ENCODE measurements at places on chromosomes 7 and 10.

GRCh38 chr10:60456053-60456452 lies 66.4 kb upstream of the ANK3 start:
- no peak for DNase-seq

- peak; percentile 8 for DNase-seq
Measured at GRCh38 chr10:60732807-60733516, 45.3 kb upstream of the CDK1 start.

DNA sequence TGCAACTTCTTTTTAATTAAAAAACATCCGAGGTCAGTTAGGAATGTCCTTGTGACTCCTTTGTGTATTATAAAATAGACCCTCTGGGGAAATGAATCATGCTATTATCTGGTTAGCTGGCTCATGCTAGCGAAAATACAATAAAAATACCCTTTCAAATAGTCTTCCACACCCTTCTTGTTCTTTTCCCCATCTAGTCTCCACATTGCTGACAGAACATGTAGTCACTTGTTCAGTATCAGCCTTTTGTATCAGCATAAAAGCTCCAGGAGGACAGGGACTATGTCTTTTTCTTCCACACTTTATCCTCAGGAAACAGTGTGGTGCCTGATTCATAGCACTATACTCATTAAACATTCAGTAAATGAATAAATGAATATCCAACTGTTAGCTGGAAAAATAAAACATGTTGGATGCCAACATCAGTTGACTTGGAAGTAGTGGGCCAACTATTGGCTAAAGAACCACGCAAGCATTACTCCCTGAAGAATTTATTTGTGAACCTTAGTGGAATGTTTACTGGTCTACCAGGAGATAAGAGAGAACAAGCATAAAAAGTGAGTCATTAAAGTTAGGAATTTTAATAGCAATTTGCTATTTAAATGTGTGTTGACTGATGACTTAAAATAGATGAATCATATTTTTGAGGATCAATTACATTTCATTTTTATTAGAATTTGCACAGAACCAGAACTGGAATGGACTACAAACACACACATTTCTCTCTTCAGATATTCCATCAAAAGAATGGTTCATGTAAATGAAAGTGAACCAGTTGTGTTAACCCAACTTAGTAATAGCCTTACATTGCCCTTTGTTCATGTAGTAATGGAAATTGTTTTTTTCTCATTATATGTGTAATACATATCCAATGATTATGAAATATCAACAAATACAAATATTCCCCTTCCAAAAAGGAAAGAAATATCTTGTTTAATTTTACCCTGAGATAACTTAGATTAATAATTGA lies 129.6 kb downstream of the DKK1 start:
- peak; percentile 63 for DNase-seq

- DNase-seq: peak; percentile 51
Measured at GRCh38 chr10:31816318-31816717, 112.3 kb downstream of the ARHGAP12 start.

DNA sequence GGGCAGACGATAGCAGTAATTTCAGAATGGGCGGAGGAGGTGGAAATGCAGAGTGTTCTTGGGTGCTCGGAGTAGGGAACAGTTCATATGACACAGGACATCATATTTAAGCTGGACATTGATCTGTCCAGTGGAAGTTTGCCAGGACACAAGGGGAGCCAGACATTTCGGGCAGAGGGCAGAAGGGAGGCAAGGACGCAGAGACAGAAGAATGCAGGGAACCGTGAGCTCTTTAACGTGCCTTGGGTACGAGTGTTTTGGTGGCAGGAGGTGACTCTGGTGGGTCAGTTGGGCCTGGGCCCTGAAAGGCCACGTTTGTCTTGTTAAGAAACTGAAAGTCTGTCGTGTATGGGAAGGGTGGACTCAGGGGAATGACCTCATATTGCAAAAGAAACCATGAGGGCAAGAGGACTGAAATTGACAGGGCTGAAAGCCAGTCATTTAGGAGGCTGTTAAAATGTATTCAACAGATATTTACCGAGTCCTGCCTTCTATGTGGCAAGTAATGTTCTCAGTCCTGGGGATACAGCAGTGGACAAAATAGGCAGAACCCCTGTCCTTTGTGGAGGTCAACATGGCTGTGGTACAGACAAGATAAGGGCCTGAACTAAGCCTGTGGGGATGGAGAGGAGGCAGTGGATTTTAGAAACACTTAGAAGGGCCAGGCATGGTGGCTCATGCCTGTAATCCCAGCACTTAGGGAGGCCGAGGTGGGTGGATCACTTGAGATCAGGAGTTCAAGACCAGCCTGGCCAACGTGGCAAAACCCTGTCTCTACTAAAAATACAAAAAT lies 2.2 kb downstream of the OPTN start:
- DNase-seq: no peak

DNA sequence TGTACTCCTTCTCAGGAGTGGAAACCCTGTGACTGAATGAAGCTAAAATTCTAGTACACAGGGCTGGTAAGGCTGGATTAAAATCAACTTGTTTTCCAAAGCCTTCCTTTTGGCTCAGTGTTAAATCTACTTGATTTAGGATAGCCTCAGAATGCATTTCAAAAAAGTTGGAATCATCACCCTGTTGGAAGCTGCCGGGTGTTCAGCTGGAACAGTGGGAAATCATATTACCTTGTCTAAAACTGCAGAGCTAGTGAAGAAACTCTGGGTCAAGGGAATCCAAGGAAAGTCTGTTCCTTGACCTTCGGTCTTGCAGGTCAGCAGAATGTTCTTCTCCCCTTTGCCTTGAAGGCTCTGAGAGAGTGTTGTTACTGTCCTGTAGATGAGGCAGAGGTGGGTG lies 252.1 kb upstream of the INHBA start:
- DNase-seq: no peak

- no peak for DNase-seq
Measured at GRCh38 chr10:130427216-130427722, 291.1 kb downstream of the GLRX3 start.

DNA sequence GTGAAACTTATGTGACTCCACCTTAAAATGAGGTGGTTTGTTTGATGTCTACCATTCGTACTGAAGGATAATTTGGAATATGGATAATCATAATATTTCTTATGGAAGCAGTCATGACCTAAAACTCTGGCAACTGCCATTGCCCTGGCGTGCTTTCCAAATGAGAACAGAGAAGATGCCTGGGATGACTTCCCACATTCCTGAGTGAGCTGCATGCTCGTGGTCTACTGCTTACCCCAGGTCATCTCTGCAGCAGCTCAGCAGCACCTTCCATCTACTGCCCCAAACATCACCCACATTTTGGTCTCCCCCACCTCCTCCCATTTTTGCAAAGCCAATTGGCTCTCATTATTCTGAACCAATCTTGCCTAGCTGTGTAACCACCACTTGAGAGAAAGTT lies 40.1 kb downstream of the LYZL1 start:
- DNase-seq: peak; percentile 93

DNA sequence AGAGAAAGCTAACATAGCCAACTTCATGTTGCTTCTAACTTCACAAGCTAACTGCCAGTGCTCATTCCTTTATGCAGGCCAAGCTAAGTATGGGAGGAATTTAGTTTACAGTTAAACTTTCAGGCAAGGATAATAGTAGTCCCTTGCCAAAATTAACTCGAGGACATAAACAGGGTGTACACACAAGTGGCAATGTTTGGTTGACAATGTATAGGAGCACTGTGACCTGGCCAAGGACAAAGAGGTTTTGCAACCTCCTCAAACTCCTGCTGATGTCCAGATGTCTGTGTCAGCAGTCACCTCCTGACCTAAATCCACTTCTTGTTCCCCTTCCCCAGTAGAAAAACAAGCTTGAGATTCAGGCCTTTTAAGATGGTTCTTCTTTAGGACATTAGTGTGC lies 494.6 kb upstream of the KLF6 start:
- DNase-seq: no peak

DNA sequence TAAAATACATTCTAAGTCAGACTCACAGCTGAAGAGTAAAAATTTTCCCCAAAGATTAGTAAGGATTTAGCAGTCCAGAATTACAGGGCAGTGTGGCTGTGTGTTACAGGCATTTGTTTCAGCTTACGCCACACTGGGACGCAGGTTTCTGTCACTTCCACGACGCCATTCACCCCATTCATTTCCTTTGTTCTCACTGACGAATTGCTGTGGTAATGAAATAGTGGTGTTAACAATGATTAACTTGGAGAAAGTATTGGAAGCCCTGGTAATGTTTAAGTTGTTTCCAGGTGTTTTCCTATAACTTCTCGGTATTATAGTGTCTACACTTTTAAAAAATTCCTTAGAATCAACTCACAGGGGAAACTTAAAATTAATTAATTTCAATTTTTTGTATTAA lies 370.9 kb downstream of the SH2D4B start:
- no peak for DNase-seq

GRCh38 chr10:19911886-19912285 lies 95.7 kb downstream of the PLXDC2 start:
- DNase-seq: no peak

GRCh38 chr7:2112261-2113198 lies 120.2 kb downstream of the MAD1L1 start:
- no peak for DNase-seq

- no peak for DNase-seq
Measured at GRCh38 chr10:620971-621370, 68.5 kb downstream of the DIP2C start.

DNA sequence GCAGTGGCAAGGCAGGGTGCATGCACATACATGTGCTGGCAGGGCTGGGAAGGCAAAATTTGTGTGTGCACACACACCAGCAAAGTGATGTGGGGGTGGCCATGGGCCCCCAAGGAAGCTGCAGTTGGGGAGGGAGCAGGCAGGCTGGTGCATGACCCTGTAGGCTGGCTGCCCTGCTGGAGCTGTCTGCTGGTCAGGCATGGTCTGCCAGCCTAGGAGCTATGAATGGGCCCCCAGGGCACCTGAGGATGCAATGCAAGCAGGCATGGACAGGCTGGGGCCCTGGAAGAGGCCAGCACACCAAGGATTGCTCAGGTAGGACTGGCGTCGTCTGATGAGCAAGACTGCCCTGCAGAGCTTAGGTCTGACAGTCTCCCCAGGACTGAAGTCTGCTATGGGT lies 18.2 kb upstream of the PPP1R3A start:
- no peak for DNase-seq

- no peak for DNase-seq
Measured at GRCh38 chr7:12730523-12730922, 43.1 kb downstream of the ARL4A start.

DNA sequence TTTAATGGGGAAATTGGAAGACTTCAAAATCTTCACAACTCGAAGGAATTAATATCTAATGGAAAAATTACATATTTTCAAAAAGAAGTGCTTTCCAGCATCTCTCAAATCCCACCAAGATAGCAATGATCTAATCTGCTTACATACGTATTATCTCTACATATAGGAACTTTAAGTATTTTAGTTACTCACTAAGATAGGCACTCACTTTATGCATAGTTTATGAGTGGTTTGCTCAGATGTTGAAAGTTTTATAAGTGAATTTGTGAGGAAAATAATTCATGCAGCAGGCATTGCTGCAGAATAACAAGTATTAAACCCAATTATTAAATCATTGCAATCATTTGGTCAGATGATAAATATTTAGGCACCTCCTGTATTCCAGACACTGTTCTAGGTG lies 2.3 kb upstream of the CYTH3 start:
- no peak for DNase-seq

- DNase-seq: no peak
Measured at GRCh38 chr7:136034132-136034531, 57.0 kb upstream of the MTPN start.

DNA sequence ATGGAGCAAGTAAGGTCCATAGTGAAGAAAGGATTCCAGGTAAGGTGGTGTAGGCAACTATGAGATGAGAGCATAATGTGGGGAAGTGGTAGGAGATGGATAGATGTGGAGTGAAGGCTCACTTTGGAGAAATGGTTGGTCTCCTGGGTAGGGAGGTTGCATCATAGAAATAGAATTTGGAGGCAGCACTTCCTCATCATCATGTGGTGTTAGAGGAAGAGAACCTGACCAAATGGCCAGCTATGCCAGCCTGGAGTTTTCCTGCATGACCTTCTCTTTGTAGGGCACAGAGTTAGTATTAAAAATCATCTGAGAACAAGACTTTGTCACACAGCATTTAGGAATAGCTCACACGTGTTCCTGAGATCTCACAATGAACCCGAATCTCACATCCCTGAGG lies 126.7 kb upstream of the CXCL12 start:
- no peak for DNase-seq

- DNase-seq: no peak
Measured at GRCh38 chr7:140350056-140350455, 48.3 kb downstream of the SLC37A3 start.

GRCh38 chr7:22082553-22082885 lies 136.8 kb upstream of the CDCA7L start:
- no peak for DNase-seq

- DNase-seq: no peak
Measured at GRCh38 chr10:17838080-17838648, 29.0 kb downstream of the MRC1 start.

DNA sequence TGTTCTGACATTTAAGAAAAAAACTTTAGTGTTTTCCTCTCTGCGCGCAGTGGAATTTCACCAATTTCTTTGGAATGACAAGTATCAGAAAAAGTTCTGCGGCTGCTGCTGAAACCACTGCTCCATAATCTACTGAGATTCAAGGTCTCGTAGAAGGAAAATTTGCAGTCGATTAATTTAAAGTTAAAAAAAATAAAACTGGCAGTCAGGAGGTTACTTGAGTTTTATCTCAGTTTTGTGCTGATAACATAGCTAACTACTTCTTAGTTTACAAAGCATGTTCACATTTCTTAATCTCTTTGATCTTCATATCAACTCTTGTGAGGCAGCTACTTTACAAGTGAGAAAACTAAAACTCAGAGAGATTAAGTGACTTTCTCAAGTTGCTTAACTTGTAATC lies 18.2 kb upstream of the CALD1 start:
- DNase-seq: no peak

DNA sequence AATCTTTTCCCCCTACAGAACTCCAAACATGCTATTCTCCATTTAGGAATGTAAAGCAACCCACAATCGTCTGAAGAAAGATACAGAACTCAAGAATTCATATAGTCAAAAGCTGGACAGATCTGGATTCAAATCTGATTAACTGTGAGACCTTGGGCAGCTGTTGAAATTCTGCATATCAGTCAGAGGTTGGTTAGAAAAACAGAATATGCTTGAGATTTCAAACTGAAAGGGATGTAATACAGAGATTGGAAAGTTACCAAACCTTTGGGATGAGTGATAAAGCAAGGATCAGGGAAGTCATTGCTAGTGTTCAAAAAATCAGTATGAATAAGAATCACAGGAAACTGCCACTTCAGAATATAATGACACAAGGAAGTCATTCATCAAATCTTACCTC lies 406.6 kb downstream of the HTR7 start:
- no peak for DNase-seq

DNA sequence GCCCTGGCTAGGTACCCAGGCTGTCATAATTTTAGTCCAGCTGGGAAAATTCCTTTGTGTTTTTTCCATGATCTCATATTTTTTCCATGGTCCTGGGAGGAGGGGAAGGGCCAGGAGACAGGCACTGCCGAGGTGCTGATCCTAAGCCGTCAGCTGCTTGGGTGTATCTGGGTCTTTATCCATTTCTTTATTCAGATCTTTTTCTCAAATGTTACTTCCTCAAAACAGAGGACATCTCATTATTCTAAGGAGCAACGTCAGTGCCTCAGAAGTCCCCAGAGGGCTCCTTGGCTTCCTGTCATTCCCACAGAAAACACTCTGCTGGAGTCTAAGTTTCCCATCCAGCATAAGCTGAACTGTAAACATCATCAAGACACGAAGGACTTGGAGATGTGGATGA lies 2.8 kb upstream of the OR6V1 start:
- DNase-seq: no peak
